ENCODE measurements at places on chromosomes 2 and 18. TPM values are rescaled to one million over a fixed set of nuclear protein-coding genes. Genes with fewer than 3 reads are reported as not detected.

The HOXD4 gene
- total RNA-seq, result not detected

- DNase-seq, result no peak
These were observed 68.8 kb downstream of the WDSUB1 start for GRCh38 chr2:159217676-159218075.

DNA sequence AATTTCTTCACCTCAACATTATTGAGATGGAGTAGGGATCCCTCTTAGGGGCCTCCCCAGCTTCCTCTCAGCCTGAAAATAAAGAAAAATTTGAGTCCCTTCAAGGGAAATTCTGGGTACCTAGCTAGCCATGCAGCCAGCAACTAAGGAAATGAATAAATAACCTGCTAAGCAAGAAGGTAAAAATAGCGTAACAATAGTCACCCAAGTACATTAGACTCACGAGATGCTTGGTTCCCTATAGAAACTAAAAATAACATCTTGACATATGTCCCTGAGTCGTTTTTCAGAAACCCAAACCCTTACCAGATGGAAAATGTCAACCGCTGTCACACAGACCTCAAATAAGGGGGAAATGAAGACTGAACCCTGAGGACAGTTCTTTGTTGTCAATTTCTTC is 51.9 kb downstream of the CACNB4 start:
- no peak for DNase-seq

GRCh38 chr2:226903179-226903578 is 67.3 kb downstream of the RHBDD1 start:
- DNase-seq, result no peak

- DNase-seq, result no peak
These were observed 35.2 kb downstream of the PTMA start for GRCh38 chr2:231743376-231744116.

- DNase-seq, result no peak
These were observed 22.6 kb upstream of the RPIA start for GRCh38 chr2:88668862-88669261.

DNA sequence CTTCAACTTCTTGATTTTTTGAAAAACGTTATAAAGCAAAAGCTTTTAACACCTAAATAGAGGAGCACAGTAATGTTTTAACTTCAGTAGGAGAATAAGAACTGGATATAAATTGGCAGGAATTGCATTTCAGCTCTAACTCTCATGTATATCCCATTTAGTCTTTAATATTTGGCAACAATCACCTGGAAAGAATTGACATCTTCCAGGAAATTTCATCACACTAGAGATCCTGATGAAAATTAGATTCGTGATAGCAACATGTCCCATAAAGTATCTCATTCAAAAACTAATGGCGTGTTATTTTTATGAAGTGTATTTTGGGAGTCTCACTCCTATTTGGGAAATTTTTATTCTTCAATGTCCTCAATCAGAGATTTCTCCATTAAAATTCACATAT is 131.1 kb upstream of the DNAJC10 start:
- DNase-seq, result no peak

GRCh38 chr2:188664416-188664815 is 309.8 kb upstream of the COL3A1 start:
- no peak for DNase-seq

All from Karpas-422 (cell line).